ENCODE measurements at places on chromosomes 13 and 19.
A peak's percentile ranks its signal among the peaks of the same experiment; 100 is the strongest.

- DNase-seq = no peak
These were observed 636 bp upstream of the FOXO1 start for GRCh38 chr13:40666933-40667621.

- no peak for DNase-seq
These were observed 6.4 kb upstream of the PEAK3 start for GRCh38 chr19:2288338-2288817.

DNA sequence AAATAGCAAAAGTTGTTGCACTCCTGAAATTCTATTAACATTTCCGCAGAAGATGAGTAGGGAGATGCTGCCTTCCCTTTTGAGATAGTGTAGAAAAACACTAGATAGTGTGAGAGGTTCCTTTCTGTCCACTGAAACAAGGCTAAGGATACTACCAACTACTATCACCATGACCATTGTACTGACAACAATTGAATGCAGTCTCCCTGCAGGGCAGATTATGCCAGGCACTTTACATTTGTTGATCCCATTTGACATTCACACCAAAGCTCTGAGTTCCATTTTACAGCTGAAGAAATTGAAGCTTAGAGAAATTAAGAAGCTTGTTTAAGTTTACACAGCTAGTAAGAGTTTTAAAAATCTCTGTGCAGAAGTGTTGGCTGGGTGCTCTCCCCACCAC, 55.0 kb downstream of the CYSLTR2 start:
- DNase-seq = no peak

DNA sequence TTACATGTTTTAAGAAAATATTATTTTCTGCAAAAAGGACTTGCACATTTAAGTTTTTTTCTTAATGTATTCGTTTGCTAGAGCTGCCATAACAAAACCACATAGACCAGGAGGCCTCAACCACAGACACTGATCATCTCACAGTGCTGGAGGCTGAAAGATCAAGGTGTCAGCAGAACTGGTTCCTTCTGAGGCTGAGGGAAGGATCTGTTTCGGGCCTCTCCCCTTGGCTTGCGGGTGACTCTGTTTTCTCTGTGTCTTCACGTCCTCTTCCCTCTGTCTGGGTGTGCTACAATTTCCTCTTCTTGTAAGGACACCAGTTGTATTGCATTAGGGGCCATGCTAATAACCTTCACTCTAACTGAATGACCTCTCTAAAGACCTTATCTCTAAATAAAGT, 364.2 kb downstream of the IRS2 start:
- no peak for DNase-seq

GRCh38 chr19:43774103-43774939, 6.5 kb downstream of the KCNN4 start:
- DNase-seq = no peak

GRCh38 chr13:113916330-113916815, 52.5 kb upstream of the GAS6 start:
- no peak for DNase-seq

GRCh38 chr19:1852581-1853128, 4.4 kb upstream of the REXO1 start:
- no peak for DNase-seq

DNA sequence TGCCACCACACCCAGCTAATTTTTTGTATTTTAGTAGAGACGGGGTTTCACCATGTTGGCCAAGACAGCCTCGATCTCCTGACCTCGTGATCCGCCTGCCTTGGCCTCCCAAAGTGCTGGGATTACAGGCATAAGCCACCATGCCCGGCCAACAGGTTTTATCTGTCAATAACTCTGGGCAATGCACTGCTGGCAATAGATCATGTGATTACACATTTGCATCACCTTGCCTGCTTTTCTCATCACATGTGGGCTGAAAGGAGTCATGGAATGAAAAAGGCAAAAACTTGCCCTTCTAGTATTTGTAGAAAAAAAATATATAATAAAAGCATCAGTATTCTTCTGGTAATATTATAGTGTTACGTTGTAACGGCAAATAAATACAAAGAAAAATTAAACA, 164.5 kb downstream of the NHLRC3 start:
- no peak for DNase-seq

DNA sequence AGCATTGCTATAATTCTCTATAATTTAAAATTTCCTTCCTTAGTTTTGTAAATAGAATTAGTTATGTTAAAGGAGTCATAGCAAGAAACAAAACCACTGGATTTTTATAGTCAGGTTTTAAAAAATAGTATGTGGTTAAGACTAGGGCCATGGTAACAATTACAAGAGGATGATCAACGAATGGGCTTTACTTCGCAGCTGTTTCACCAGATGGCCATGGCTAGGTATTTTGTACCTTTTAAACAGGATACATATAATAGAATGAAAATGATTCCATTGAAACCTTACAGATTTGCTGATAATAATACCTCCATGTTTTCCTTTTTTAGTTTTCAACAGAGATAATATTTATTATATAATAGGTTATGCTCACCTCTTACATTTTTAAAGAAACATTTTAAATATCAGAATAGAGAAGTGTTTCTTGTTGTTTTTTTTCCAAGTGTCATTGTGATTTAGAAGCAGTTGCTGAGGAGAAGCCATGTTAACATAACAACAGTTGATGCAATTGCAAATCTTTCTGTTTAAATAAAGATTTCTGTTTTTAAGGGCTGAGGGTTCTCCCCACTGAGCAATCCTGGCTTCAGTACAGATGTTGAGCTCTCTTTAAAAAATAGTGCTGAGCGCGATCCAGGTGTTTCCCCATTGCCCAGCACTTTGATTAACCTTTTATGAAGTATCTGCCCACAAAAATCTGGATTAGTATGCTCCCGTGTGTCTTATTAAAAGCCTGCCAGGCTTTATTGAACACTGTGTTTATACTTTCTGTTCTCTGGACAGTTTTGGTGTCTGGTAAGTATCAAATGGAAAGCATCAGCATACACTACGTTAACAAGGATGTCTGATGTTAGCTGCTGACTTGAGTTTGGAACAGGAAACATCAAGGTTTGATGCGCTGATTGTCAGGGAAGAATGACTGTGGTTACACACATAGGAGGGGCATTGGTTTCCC, 205.3 kb downstream of the HS6ST3 start:
- DNase-seq = no peak

- DNase-seq = no peak
These were observed 66.8 kb downstream of the ATP7B start for GRCh38 chr13:51944428-51944827.

DNA sequence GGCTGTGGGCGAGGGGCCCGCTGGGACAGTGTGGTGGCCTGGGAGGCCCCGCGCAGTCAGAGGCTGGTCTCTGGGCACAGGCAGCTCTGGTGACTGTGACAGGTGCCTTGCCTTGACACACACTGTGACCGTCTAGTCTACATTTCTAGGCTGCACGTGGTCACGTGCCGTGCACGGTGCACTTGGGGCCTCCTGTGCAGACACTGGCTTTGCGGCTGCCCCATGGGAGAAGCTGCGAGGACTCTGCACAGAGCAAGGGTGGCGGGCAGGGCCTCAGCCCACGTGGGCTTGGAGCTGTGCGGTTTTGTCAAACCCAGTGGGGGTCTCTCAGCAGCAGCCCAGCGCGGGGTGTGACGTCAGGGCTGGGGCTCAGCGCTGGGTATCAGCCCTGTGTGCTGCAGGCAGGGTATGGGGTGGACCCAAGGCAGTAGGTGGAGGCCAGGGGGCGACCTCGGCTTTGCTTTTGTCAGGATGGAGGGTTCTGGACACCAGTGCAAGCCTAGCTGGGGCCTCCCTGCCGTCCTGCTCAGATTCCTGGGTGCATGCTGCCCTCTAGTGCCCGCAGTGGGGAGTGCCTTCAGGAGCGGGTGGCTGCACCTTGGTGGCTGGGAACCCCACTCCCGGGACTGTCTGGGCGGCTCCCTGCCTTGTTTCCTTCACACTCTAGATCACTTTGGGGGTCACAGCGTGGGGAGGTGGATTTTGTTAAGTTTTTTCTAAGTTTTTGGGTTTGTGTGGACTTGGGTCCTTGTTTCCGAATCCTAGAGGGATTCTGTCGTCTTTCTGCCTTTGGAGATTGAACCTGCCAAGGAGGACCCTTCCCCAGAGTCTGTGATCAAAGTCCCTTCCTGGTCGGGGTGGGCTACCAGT, 62.6 kb downstream of the KDM4B start:
- DNase-seq = peak; percentile 50

DNA sequence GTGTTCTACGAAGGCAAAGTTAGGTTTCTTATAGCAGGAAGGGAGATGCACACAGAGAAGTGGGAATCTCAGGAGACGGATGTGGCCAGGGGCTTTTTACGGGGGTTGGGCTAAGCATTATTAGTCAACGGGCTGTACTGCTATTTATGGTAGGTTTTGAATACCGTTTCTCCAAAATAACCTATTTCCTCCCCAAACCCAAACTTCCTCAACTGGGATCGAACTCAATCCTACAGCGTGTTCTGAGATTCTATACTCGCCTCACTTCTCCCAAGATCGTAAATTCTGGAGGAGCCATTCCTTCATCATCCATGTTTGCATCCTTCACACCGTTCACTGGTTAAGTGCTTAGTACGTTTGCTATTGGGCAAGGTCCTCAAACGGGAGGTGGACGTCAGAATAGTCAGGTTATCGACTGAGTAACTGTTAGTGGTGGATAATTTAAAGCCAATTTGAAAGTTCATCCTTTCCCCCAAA, 1.2 kb upstream of the TRIM13 start:
- no peak for DNase-seq

DNA sequence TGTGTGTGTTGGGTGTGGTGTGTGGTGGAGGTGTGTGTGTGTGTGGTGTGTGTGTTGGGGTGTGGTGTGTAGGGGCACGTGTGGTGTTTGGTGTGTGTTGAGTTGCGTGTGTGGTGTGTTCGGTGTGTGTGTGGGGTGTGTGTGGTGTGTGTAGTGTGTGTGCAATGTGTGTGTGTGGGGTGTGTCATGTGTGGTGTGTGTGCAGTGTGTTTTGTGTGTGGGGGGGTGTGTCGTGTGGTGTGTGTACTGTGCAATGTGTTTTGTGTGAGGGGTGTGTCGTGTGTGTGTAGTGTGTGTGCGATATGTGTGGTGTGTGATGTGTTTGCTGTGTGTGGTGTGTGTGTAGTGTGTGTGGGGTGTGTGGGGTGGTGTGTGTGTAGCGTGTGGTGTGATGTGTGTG, 6.0 kb upstream of the KPTN start:
- no peak for DNase-seq

DNA sequence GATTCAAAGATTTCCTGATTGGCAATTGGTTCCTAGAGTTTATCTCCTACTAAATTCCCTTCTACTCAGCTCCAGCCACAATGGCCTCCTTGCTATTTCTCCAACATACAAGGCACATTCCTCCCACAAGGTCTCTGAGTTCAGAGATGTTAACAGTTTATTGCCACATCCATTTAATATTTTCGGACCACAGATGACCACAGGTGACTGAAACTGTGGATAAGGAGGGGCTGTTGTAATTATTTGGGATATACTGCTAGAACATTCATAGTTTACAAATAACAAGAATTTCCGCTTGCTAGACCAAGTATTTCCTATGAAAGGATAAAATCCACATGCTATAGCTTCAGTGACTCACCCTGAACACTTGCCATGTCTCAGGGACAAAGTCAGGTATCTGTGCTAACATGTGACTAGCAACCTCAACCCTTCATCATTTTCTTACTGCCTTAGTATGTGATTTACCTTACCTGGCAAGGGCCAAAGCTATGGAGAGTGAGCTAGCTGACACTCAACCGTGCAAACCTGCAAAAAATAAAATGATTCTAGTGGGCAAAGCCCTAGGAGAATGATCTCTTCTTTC, 117.7 kb downstream of the TBC1D4 start:
- no peak for DNase-seq

DNA sequence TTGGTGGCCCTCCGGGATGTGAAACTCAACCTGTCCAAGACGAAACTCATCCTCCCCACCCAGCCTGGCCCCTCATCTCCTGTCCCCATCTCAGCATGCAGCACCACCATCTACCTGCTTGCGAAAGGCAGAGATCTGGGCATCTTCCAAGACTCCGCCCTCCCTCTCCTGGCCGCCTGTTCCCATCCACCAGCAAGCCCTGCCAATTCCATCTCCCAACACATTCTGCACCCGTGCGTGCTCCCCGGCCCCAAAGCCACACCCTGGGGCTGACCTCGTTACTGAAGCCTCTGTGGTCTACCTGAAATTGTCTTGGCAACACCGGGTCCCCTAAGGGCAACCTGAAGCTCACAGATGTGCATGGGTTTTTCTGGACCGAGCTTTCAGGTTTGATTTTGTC, 13.2 kb upstream of the CAMSAP3 start:
- DNase-seq = no peak

GRCh38 chr13:85828094-85828684, 29.0 kb upstream of the SLITRK6 start:
- DNase-seq = no peak

- DNase-seq = no peak
These were observed 15.8 kb downstream of the ACTN4 start for GRCh38 chr19:38663156-38663651.

GRCh38 chr13:102041544-102041943, 360.3 kb downstream of the FGF14 start:
- DNase-seq = no peak

GRCh38 chr19:42030645-42031440, 36.8 kb upstream of the ATP1A3 start:
- no peak for DNase-seq

GRCh38 chr13:43986421-43986981, 106.8 kb downstream of the LACC1 start:
- DNase-seq = no peak

DNA sequence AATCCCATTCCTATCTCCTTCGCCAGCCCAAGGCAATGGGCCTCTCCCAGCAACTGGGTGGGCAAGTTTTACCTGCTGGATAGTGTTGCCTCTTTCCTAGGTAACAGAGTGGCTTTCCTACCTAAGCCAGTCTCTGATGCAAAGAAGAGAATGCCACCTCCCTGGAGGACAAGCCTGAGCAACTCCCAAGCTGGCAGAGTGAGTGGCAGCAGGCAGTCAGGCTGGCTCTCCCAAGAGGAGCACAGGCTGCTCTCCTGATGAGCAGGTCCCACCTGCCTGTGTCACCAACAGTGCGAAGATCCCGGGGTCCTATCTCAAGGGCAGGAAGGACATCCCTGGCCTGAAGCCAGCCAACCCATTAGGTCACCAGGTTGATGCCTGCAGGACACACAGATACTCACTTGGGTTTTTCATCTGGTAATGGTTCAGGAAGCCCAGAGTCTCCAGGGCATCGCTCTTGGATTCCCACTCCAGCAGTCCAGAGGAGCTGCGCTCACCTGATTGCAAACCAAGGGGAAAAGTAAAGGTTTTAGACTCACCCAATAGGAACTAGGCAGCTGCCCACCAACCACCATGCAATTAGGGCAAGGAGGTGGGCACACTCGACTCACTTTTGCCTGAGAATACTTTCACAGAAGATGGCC, 5.5 kb upstream of the ECH1 start:
- DNase-seq = no peak

DNA sequence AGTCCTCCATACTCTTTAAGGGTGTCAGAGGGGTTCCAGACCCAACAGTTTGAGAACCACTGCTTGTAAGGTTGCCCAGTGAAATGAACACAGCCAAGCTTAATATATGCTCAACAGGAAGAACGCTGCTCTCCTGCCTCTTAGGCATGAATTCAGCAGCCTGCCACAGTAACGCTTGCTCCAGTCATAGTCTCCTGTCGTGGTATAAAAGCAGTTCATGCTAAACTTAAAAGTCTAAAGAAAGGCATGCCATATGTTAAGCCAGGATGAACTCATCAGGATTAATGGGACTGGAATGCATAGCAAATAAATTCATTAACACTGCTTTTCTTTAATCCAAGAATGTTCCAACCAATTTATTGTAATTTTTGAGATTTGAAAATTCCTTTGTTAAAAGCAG, 38.7 kb downstream of the SLC7A1 start:
- DNase-seq = no peak
